CD4-positive, alpha-beta T cell treated with Interleukin-15 for 4 hours (primary cell): ENCODE measurements at places on chromosomes 5 and 9.

DNA sequence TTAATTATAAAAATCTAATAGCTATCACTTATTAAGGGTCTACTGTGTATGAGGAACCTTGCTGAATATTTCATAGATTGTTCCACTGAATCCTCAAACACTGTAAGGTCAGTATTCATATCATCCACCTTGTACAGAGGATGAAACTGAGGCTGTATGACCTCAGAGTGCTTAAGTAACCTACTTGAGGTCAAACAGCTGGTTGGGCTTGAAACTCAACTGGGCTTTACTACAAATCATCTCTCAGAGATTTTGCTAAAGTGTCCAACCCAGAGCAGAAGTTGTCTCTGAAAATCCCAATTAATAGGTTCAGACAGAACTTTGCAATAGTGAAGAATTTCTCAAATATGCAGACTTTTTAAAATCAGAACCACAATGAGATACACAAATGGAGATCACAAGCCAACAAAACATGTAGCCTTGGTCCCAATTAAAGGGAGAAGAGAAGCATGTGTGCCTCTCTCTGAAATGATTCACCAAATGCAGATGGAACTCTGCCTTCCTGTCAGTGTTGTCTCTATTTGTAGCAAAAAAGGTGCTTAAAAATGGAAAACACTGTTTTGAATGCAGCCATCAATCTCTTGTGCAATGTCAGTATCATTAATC, 131.4 kb downstream of the FAM114A2 start:
- DNase-seq: no peak

- DNase-seq: peak; percentile 29
These were observed 6.7 kb upstream of the TMEM141 start for GRCh38 chr9:136784249-136784996.

DNA sequence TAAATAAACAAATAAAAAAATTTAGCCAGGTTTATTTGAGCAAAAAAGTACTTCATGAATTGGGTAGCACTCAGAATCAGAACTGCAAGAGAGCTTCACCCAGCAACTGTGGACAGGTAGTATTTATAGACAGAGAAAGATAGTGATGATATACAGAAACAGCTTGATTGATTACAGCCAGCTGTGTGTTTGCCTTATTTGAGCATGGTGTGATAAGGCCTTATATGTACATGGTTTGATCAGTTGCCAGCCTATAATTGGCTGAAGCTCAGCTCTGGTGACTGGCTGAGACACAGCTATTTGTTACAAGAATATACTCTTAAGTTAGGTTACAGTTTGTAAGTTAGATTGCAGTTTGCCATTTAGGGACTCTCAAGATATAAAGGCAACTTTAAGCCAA, 34.3 kb upstream of the ARL15 start:
- DNase-seq: no peak

- no peak for DNase-seq
These were observed 95.4 kb downstream of the PAM start for GRCh38 chr5:102850503-102850902.

- no peak for DNase-seq
These were observed 183.2 kb downstream of the AUH start for GRCh38 chr9:91178281-91179236.

DNA sequence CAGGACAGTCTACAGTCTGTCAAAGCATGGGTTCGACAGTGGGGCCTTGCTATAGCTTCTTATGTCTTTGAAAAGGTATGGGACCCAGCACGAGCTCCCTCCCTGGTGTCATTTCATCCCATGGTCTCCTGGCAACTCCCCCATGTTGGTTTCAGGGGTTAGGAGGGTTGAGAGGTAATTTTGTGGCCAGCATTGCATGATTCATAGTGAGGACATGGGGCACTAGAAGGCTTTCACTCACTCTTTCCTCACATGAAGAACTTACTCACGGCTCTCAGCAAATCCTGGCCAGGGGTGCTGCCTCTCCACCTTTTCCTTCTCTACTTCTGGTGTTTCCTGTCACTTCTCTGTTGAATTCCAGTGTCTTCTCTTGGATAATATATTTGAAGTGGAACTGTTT, 134.7 kb upstream of the TNPO1 start:
- DNase-seq: no peak

DNA sequence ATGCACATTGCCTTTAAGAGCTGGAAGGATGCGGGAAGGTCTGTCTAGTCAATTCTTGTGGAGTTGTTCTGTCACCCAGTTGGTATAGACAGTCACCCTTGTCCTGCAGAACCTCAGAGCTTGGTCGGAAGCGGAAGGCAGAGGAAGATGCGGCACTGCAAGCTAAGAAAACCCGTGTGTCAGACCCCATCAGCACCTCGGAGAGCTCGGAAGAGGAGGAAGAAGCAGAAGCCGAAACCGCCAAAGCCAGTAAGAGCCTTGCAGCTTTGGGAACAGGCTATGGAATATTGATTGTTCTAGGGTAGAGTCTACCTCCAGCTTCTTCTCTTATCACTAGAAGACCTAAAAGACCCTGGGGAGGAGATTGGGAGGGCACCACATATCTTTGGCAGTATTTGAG, 6.5 kb downstream of the TCOF1 start:
- DNase-seq: no peak

- DNase-seq: no peak
These were observed 10.0 kb upstream of the SHISAL2B start for GRCh38 chr5:64680289-64680688.

DNA sequence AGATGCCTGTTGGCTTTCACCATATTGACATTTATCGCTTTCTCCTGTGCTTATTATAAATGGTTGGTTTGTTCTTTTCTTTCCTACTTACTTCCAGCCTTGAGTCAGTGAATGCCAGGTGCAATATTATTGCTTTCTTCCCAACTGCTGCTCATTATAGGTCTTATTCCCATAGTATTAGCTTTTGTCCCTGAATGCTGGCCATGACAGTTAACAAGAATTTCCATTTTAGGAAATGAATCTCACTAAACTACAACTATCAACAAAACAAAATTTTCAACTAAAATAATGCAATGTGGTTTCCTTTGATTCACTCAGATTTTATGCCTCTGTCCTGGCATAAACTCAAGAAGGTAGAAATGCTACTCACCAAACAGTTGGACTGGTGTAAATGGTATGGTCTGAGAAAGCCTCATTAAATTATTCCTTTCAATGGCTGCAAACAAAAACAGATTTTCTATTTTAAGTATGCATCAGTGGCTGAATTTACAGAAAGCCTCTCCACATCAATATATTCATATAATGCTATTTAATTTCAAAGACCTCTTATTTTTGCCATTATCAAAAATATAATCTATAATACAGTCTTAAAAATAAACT, 145.4 kb downstream of the TRPM6 start:
- no peak for DNase-seq

DNA sequence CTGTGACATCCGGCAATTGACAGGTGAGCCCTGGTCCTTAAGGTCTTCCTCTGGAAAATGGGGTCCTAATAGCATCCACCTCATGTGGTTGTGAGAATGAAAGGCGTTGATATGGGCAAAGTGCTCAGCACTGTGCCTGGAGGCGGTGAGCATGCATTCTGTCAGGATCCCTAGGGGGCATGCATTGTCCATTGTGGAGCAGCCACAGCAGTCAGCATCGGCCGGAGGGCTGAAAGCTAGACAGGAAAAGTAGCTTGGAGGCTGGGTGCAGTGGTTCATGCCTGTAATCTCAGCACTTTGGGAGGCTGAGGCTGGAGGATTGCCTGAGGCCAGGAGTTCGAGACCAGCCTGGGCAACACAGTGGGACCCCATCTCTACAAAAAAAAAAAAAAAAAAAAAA, 122.2 kb downstream of the LHX2 start:
- peak; percentile 22 for DNase-seq

DNA sequence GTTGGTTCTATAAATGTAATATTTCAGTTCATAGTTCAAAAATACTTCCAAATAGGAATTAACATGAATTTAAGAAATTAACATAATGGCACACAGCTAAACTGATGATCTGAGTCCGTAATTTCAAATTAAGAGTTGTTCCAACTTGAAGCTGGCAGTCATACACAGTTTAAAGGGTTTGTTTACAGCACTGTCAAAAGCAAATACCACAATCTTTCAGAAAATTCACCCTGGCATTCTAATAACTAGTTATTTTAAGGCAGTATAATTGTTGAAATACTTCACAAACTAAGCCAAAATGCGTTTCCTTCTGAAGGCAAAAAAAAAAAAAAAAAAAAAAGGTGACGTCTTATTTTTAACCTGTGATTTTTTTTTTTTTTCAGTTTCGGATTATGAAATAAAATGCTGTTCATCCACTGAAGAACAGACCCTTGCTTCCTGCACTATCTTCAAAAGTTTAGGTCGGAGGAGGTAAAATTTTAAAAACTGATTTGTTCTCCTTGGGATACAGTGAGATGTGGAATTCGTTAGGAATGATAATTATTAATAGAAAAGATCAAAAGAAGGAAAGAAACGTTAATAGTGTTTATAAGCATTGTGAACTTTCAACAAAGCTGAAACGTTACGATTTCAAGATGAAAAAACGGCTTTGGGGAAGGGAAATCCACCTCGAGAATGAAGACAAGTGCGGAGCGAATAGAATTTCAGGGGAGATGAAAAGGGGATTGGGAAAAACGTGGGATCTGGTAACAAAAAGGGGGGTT, 850 bp downstream of the IL6ST start:
- DNase-seq: no peak

- no peak for DNase-seq
These were observed 13.4 kb downstream of the AUH start for GRCh38 chr9:91348191-91348807.

GRCh38 chr5:69270840-69271239, 36.2 kb downstream of the CDK7 start:
- no peak for DNase-seq

DNA sequence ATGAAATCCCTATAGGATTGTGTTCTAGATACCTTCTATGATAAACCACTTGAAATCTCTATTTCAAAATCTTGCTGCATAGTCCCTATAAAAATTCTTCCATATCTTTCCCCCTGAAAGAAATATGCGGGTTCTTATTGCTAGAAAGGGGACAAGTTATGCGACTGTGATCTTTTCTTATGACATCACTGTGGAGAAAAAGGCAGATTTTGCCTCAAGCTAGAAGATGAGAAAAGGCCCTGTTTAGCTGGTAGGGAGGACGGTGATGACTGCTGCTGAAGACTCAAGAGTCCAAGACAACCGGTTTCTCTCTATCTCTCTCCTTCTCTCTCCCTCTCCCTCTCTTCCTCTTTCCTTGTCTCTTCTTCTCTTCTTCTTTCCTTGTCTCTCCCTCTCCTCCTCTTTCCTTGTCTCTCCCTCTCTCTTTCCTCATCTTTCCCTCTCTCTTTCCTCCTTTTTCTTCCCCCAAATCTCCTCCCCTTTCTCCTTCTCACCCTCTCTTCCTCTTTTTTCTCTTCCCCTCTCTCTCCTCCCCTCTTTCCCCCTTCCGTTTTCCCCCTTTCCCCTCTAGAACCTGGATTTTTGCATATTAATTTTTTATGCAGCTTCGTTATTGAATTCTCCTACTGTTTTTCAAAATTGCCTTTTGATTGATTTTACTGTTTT, 5.3 kb downstream of the OR2S2 start:
- no peak for DNase-seq

GRCh38 chr5:126512451-126512850, 82.6 kb downstream of the ALDH7A1 start:
- no peak for DNase-seq

DNA sequence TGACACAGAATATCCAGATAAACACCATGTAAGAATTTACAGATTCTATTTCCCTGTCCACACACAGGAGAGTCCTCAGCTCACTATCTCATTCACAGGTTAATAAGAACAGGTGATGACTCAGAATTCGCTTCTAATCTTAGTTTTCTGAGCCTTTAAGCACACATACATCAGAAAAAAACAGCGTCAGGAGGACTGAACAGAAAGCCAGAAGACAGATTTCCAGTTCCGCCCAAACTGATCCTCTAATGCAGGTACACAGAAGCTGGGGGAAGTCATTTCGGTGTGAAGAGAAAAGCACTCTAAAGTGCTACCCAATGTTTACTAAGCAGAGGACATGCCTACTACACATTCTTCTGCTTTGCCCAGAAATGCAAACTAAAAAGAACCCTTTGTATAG, 1.6 kb downstream of the CEMIP2 start:
- peak; percentile 70 for DNase-seq

DNA sequence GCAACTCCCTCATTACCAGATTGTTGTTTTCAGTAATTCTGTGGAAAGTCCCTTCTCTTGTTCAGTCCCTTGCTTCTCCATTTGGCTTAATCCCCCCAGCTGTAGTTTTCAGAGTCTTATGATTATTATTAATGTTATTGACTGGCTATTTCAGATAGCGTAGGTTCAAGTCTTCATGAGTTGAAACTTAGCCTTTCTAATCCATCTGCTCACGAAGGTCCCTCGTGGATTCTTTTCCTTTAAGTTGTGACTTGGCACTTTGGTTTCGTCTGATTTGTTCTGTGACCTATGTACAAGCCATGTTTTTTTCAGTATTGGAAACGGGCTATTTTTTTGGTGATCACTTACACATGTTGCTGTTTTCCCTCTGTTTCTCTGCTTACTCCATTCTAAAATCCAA, 260.3 kb downstream of the TMEM167A start:
- no peak for DNase-seq

DNA sequence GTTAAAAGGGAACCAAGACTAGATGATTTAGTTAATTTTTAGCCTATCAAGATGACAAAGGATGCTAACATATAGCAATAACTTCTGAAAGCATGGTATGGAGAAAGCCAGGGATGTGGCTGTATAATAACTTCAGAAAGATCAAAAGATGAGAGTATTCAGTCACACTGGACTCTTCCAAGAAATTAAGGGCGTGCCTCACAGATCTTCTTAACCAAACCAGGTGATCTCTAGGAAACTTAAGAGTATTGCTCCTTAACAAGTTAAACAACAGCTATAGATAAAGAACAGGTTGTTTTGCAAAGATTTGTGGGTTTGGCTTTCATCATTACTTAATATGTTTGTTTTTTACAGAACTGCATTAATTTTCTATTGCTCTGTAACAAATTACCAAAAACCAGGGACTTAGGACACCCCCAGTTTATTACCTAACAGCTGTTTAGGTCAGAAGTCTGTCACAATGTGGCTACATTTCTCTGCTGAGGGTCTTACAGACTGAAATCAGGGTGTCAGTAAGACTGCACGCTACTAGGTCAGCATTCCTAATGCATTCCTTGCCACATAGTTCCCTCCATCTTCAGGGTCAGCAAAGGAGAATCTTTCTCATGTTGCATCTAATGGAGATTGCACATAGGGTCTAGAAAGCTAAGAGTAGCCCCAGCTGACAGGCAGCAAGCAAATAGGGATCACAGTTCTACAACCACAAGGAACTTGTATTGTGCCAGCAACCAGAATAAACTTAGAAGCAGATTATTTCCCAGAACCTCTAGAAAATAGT, 113.8 kb downstream of the WDR70 start:
- peak; percentile 10 for DNase-seq

- no peak for DNase-seq
These were observed 222.6 kb downstream of the MEF2C start for GRCh38 chr5:88660264-88660946.

GRCh38 chr5:149745-150485, 41.4 kb upstream of the LRRC14B start:
- no peak for DNase-seq

- no peak for DNase-seq
These were observed 479.7 kb downstream of the CETN3 start for GRCh38 chr5:89929834-89930233.

DNA sequence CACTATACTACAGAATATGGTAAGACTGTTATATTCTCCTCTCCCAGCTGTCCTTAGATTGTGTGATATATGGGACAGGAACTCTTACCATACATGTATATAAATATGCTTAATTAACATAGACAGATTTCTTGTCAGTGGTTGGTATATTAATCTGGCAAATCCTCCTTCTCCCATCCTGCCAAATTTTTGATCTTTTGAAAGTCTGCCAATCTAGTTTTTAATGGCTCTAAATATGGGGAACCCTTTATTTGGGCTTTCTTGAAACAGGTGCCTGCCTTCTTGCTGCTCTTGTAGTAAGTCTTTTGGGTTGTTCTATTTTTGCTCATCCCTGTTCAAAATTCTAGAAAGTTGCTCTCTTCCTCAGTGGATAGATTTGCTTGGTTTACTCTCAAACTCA, 63.5 kb downstream of the SPATA31D1 start:
- no peak for DNase-seq
